Stimulated activated CD4-positive, alpha-beta T cell treated with anti-CD3 and anti-CD28 coated beads, Interleukin-15, amount 100 ng/mL, for 1 hour (primary cell): ENCODE measurements at places on chromosomes 1 and 21.

GRCh38 chr21:43339668-43340067 is 87.3 kb downstream of the SIK1 start:
- DNase-seq: no peak

- no peak for DNase-seq
Measured at GRCh38 chr1:78520216-78520615, 29.4 kb downstream of the PTGFR start.

DNA sequence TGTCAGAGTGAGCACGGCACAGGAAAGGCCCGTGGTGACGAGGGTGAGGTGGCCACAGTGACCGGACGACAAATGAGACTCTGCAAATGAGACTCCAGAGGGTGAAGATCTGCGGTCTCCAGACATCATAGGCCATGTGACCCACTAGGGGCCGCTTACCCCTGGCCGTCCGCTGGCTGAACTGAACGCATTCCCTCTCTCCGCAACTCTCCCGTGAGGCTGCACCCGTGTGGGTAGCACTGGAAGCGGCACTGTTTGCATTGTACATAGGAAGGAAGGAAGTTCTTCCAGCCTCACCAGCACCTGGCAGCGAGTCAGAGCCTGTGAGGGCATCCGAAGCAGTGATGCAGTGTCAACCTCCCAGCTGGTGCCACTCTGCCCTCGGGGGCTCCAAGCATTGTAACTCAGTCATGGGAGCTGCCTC is 23.6 kb upstream of the SPSB1 start:
- DNase-seq: no peak

DNA sequence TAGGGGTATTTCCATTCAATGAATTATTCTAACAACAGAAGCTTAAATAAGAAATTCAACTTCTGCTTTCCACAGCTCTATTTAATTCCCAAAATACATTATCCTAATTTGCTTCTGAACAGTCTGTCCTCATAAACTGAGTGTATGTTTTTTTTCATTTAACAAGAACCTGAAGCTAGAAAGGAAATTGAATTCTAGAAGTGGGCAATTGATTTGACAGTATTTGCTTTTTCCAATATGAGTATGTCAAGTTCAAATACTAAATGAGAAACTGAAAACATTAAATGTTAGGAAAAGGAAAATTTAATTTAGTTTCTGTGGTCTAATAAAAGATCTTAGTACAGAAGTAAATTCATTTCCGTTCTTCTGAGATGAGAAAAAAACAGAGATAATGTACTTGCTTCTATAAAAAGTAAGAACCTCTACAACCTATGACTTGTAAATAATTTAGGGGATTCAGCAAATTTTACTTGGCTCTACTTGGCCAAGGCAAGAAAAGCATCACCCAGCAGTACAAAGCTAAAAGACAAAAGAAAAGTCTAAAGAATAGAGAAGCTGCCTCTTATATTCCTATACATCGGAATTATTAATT is 31.1 kb downstream of the RAB3GAP2 start:
- DNase-seq: no peak

DNA sequence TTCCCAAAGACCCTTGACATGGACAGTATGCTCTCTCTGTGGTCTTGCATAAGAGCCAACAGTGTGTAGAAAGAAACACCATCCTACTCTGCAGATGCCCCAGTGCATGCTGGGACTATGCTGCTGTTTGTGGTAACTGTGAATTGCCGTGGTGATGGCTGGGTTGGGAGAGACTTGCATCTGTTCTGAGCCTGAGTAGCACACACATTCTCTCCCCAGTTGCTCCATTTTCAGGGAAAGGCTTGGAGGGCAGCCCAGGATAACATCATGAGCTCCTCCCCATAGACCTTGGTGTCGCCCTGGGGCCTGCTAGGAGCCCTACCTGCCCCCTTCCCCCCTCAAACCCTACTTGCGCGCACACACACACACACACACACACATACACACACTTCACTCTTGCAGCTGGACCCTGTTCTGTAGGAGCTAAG is 120.9 kb upstream of the IPO9 start:
- no peak for DNase-seq

GRCh38 chr1:244322791-244323521 is 128.8 kb downstream of the ADSS2 start:
- DNase-seq: no peak

DNA sequence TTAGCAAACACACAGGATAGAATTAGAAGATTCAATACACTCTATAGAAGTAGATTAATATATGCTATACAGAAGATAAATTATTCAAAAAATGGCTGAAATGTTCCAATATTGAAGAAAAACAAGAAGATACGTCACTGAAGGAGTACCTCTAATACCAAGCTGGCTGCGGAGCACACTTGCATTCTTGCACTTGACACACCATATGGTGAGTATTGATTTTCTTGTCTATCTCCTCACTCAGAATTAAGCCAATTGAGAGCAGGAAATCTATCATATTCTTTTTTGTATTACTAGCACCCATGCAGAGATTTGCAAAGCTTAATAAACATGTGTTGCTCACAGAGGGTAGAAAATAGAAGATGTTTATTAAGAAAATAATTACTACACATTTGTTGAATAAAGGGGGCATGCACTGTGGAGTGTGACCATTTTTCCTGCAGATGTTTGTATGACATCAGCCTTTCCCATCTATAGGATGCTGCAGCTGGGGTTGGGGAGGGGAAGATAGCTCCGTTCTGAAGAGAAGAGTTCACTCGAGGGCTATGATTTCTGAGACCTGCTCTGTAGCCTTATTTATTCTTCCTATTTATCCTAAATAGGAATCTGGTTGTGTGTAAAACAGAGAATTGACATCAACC is 318.1 kb downstream of the HHIPL2 start:
- no peak for DNase-seq

- no peak for DNase-seq
Measured at GRCh38 chr21:33240404-33240803, 10.7 kb downstream of the IFNAR2 start.

DNA sequence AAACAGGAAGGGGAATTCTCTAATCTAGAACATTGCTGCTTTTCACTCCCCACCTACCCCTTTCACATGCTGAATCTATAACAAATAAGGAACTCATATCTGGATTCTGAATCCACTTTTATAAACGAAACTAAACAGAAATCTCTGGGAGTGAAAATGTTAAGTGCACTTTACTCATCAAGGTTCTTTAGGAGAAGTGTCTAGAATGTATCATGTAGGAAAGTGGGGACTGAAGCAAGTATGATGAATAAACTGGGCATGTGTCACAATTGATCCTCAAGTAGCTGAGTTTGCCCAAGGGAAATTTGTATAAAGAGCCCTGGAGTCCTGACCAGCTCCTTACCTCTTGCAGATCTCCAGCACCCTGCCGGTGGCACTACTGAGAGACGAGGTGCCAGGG is 19.8 kb downstream of the AVPR1B start:
- no peak for DNase-seq

- no peak for DNase-seq
Measured at GRCh38 chr1:178739285-178740045, 14.4 kb downstream of the RALGPS2 start.

- no peak for DNase-seq
Measured at GRCh38 chr21:28922368-28922767, 70.3 kb downstream of the LTN1 start.
